ENCODE measurements at places on chromosomes 4 and X. TPM values are rescaled to one million over a fixed set of nuclear protein-coding genes. Genes with fewer than 3 reads are reported as not detected.

The ZDHHC15 gene
- total RNA-seq = 0.14 TPM

The PNMA6A gene
- total RNA-seq = 0.93 TPM

The HDAC6 gene
- total RNA-seq = 20.6 TPM

The PNPLA4 gene
- total RNA-seq = 7.8 TPM

The APBB2 gene
- total RNA-seq = 271 TPM

The ENPP6 gene
- not detected for total RNA-seq

The PHEX gene
- 1.1 TPM for total RNA-seq

The AKAP4 gene
- total RNA-seq = not detected

The CFP gene
- total RNA-seq = 0.14 TPM

The GPC4 gene
- 0.07 TPM for total RNA-seq

The ADGRL3 gene
- total RNA-seq = not detected

The BEX2 gene
- 0.29 TPM for total RNA-seq

The RTL9 gene
- total RNA-seq = not detected

The SETD7 gene
- 83.9 TPM for total RNA-seq

The CT45A2 gene
- not detected for total RNA-seq

The MAGEA11 gene
- total RNA-seq = not detected

The MRPL1 gene
- 61.5 TPM for total RNA-seq

The SPANXB1 gene
- not detected for total RNA-seq

The PRDM8 gene
- 0.66 TPM for total RNA-seq

The SPACA5B gene
- total RNA-seq = not detected

The DAPP1 gene
- not detected for total RNA-seq

The TLR7 gene
- total RNA-seq = not detected

The PRKG2 gene
- not detected for total RNA-seq

The HOPX gene
- total RNA-seq = 19.6 TPM

The FAM9C gene
- total RNA-seq = 0.50 TPM

The OPN1LW gene
- not detected for total RNA-seq

The P2RY8 gene
- total RNA-seq = not detected

The ADAD1 gene
- not detected for total RNA-seq

The ZNF157 gene
- under 0.01 TPM for total RNA-seq

The MID2 gene
- total RNA-seq = 46.5 TPM

The GPM6B gene
- 1.3 TPM for total RNA-seq

The EDA gene
- 2.8 TPM for total RNA-seq

The PLAC8 gene
- total RNA-seq = 0.22 TPM

The PCDH19 gene
- total RNA-seq = 1.1 TPM

The MEPE gene
- total RNA-seq = not detected

The ZCCHC12 gene
- total RNA-seq = not detected

The SPOCK3 gene
- 0.43 TPM for total RNA-seq

The PAK3 gene
- 1.1 TPM for total RNA-seq

The PHOX2B gene
- not detected for total RNA-seq

The P2RY4 gene
- 0.13 TPM for total RNA-seq

The JCHAIN gene
- total RNA-seq = not detected

The QRFPR gene
- not detected for total RNA-seq

The TMPRSS11B gene
- not detected for total RNA-seq

The PPARGC1A gene
- not detected for total RNA-seq

The SLC9B1 gene
- 0.22 TPM for total RNA-seq

The RTL3 gene
- total RNA-seq = not detected

Data from thoracic aorta endothelial cell (primary cell).